ENCODE measurements at places on chromosomes 1 and 21. TPM values are rescaled to one million over a fixed set of nuclear protein-coding genes. Genes with fewer than 3 reads are reported as not detected.

The PHGDH gene
- 80.7 TPM for total RNA-seq

The PAQR6 gene
- total RNA-seq, result 0.43 TPM

GRCh38 chr1:168234846-168235547, 9.2 kb downstream of the SFT2D2 start:
- peak; percentile 47 for DNase-seq

The DMRTA2 gene
- 0.32 TPM for total RNA-seq

The AHCYL1 gene
- total RNA-seq, result 66.9 TPM

DNA sequence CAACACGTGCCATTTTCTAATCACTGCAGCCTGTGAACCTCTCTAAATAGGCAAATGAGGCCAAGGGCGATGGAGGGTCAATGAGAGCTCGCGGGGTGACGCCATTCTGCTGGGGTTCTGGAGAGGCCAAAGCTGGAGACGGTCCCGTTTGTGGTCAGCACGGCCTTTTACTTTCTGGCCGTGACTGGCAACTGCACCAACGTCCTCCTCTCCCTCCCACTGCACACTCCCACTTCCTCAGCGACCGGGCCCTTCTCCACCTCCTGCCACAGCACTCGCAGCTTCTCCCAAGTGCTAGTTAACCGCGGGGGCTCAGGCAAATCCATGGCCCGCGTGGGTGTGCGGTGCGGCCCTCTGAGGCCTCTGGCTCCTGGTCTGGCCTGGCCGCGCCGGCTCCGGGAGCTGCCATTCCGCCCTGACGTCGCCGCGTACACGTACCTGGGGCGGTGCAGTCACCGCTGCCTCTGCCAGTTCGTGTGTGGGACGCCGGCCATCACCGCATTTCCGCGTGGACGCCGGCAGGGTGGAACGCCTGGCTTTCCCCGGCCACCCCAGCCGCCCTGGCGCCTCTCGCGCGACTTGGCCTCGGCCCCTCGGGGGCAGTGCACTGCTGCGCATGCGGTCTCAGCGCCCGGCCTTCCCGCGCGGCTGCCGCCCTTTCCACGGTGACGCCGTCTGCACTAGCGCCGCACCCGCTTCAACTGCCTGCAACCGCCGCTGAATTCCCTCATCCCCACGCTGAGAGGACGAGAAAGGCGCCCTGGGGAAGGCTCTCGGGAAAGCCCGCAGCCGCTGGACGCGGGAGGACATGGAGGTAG, 18.2 kb downstream of the OR2C3 start:
- DNase-seq, result no peak

GRCh38 chr1:154856544-154856943, 13.5 kb downstream of the KCNN3 start:
- no peak for DNase-seq

GRCh38 chr21:38913120-38913892, 107.6 kb downstream of the ETS2 start:
- no peak for DNase-seq

GRCh38 chr1:25616987-25617624, 515 bp downstream of the MAN1C1 start:
- no peak for DNase-seq

DNA sequence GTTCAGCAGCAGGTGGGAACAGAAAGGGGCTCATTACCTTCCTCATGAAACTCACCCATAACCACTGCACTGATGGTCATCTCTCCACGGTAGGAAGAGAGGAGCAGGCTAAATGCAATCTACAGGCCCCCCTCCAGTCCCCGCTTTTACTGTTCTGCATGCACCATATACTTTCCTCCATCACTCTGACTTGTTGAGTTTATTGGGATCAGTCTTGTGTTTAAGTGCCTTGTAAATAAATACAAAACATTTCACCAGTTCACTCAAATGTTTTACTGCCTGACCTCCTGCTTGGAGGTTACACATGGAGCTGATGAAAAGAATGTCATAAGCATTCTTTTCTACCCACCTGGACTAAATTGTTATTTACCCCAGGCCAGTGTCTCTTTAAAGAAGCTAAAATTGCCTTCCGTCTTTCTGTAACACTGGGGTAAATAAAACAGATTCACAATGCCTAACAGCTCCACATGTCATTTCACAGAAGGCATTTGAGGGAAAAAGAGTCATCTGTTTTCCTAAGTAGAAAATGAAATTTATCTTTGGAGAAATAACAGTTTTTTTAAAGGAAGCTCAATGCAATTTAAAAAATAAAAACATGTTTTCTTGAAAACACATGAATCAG, 30.7 kb downstream of the PTPN14 start:
- peak; percentile 26 for DNase-seq

- DNase-seq, result no peak
Observed at GRCh38 chr1:153717330-153717729, 10.5 kb upstream of the INTS3 start.

GRCh38 chr1:121558514-121558913, 373.7 kb downstream of the SRGAP2C start:
- DNase-seq, result peak; percentile 64

The ANKRD65 gene
- 1.6 TPM for total RNA-seq

- peak; percentile 8 for DNase-seq
Observed at GRCh38 chr1:169514566-169515270, 29.0 kb upstream of the SLC19A2 start.

- no peak for DNase-seq
Observed at GRCh38 chr1:160411271-160412027, 11.1 kb downstream of the VANGL2 start.

GRCh38 chr1:230286890-230287269, 139.3 kb downstream of the PGBD5 start:
- DNase-seq, result no peak

The COA6 gene
- total RNA-seq, result 22.0 TPM

- DNase-seq, result no peak
Observed at GRCh38 chr1:61428146-61428545, 296.8 kb downstream of the TM2D1 start.

DNA sequence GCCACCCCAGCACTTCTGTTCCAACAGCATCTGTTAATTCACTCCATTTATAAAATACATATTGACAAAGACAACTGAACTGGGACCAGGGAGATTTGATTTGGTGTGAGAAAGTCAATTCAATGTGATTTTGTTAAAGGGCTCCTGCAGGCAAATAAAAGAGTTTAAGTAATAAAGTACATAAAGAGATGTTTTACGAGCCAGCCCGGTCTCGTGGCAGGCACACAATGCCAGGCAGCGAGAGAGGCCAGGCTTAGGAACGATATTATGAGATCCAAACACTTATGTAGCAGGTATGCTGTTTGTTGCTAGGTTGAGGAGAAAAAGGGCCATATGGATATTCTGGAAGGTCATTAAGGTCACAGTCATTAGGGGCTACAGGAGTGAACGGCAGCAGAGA, 227.1 kb downstream of the KCTD3 start:
- no peak for DNase-seq

- DNase-seq, result peak; percentile 69
Observed at GRCh38 chr1:64515427-64515826, 45.5 kb downstream of the CACHD1 start.

- peak; percentile 21 for DNase-seq
Observed at GRCh38 chr1:232123775-232124659, 497.4 kb downstream of the DISC1 start.

GRCh38 chr1:7608628-7609305, 162.3 kb upstream of the VAMP3 start:
- no peak for DNase-seq

DNA sequence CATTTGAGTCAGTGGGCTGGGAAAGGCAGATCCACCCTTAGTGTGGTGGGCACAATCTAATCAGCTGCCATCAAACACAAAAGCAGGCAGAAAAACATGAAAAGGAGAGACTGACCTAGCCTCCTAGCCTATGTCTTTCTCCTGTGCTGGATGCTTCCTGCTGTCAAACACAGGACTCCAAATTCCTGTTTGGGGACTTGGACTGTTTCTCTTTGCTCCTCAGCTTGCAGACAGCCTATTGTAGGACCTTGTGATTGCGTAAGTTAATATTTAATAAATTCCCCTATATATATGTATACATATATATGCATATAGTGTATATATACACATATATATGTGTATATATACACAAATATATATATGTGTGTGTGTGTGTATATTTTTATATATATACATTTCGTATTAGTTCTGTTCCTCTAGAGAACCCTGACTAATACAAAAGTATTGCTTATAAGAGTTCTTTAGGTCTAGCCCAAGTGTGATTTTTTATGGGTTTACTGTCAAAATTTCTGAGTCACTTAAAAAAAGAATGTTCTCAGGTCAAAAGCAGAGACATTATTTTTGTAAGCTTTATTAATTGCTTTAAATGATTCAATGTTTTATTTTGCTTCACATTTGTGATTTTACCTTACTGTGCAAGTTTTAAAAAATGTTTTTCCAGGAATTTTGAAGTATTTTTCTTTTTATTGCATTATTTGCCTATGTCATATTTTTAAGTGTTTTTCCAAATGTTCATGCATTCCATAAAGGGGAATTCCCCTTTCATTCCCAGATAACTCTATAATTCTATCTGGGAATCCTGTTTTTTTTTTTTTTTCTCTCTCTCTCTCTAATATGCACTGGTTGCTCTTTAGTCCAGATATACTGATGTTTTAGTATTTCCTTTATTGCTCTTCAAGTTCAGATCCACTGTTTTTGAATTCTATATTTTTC, 92.1 kb upstream of the ADAMTS5 start:
- peak; percentile 48 for DNase-seq

All from fibroblast of villous mesenchyme (primary cell).